Stimulated activated CD4-positive, alpha-beta T cell treated with anti-CD3 and anti-CD28 coated beads, TNF-alpha, amount 100 ng/mL, for 24 hours (primary cell): ENCODE measurements at places on chromosomes 6 and 20.

GRCh38 chr6:140344142-140344913 is 969.9 kb upstream of the CITED2 start:
- DNase-seq, result no peak

DNA sequence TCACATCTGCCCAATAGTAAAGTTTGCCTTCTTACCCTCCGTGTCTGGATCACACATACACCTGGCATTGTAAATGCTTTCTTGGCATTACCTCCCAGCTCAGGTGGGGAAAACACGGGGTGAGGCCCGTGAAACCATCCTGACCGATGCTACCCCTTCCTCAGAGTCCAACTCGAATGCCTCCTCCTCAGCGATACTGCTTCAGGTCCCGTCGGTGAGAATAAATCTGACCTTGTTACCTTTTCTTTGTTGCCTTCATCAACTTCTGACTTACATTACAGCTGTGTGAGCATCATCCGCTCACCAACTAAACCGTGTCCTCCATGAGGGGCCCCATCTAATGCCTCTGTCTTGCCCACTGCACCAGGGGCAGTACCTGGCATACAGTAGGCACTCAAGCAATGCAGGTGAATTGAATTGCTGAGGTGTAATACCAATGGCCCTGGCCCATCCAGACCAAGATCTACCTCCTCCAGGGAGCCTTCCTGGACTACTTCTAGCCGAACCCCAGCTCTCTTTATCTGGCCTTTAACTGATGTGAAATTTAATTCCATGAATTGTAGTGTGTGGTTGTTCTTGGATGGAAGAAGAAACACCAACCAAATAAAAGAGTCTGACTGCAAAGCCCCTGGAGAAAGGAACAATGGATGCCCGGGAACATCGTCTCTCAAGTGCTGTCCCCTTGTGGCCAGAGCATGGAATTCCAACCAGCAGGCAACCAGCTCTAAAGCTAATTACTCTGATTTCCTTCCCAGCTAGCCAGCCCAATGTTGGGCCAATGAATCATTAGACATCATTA is 141.5 kb downstream of the ANKRD60 start:
- no peak for DNase-seq

DNA sequence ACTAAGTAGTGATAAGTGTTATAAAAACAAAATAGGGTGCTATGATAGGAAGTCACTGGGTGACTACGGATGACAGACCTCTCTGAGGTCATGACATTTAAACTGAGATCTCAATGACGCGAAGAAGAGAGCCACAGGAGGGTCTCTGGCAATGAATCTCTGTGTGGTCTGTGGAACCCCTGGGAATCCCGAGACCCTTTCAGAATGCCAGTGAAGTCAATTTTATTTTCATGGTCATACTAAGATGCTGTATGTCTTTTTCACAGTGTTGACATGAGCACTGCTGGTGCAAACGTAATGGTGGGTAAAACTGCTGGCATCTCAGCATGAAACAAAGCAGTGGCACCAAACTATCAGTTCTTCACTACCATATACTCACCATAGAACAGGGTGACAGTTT is 155.0 kb downstream of the GJA10 start:
- DNase-seq, result no peak

- DNase-seq, result no peak
Measured at GRCh38 chr6:52725535-52726192, 37.6 kb downstream of the GSTA2 start.

DNA sequence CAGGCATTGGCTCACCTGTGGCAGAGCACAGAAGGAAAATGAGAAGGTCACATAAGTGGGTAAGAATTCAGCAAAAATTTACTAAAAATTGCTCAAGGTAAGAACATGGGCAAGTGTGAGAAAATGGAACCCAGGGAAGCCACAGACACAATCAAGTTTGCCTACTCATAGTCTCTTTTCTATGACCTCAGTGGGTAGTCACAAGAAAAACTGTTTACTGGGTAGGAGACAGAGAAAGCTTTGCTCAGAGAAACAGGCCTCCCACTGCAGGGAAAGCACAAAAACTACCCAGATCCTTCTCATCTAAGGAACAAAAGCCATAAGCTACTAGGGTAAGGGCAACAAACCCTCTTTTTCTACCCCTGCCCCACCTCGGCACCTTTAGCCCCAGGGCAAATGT is 35.2 kb downstream of the FAM184A start:
- no peak for DNase-seq

DNA sequence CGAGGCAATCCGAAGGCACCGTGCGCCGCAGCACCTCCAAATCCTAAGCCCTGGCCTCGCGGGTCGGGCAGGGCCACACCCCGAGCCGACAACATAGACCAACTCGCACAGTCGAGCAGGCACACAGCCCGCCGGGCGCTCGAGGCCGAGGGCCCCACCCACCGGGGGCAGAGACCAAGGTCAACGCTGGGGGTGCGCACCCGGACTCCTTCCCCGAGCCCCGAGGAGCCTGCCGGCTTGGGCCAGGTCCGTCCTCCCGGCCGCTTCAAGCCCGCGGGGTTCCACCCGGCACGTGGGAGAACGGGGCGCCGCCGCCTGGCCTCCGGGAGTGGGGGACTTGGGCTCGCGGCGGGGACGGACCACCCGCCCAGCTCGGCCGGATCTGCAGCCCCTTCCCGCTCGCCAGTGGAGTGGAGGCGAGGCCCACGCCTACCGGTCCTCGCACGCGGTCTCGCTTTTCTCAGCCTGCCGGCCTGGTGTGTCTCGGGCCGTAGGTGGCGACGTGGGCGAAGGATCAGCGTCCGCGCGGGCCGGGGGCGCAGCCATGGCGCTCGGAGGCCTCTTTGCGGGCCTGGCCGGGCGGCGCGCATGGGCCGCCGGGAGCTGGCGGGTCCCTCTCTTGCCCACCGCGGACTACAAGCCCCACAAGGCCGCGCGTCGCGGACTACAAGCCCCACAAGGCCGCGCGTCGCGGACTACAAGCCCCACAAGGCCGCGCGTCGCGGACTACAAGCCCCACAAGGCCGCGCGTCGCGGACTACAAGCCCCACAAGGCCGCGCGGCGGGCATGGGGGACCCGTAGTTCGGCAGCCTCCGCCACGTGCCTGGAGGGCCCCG is at the start of gene UCKL1:
UCKL1 (minus strand) TSS at position 590 of the 837 bp plus-strand sequence; CDS start at position 546, 44 bp downstream.
- DNase-seq, result peak; percentile 76

- no peak for DNase-seq
Measured at GRCh38 chr20:10336959-10337729, 96.9 kb downstream of the MKKS start.

DNA sequence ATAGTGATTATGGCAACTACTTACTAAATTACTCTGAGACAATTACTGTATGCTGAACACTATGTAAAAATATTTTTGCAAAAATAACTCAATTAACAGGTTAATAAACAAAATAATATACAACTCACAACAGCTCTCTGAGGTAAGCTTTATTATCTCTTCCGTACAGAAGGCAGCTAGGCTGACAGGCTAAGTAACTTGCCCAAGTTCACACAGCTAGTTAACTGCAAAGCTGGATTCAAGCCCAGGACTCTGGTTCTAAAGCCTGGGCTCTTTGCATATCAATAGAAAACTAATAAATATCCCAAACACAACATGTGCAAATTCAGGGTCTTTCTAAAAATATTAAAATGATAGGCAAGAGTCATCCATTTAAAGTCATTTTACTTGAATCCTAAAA is 169.5 kb upstream of the BEND3 start:
- DNase-seq, result no peak

DNA sequence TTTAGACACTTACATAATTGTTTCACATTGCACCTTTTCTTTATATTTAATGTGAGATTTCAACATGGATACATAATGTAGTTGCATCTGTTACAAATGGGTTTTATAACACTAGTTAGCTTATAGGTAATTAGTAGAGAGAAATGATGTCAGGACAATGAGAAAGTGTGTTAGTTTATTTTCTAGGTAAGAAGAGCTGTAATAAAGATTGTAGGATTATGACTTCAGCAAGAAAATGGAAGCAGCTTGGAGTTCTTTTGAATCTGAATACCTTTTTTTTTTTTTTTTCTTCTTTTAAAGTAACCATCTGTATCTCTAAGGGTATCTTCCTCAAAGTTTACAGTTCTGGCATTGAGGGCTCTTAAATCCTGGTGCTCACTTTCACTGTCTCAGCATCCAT is 35.3 kb downstream of the CD2AP start:
- no peak for DNase-seq

DNA sequence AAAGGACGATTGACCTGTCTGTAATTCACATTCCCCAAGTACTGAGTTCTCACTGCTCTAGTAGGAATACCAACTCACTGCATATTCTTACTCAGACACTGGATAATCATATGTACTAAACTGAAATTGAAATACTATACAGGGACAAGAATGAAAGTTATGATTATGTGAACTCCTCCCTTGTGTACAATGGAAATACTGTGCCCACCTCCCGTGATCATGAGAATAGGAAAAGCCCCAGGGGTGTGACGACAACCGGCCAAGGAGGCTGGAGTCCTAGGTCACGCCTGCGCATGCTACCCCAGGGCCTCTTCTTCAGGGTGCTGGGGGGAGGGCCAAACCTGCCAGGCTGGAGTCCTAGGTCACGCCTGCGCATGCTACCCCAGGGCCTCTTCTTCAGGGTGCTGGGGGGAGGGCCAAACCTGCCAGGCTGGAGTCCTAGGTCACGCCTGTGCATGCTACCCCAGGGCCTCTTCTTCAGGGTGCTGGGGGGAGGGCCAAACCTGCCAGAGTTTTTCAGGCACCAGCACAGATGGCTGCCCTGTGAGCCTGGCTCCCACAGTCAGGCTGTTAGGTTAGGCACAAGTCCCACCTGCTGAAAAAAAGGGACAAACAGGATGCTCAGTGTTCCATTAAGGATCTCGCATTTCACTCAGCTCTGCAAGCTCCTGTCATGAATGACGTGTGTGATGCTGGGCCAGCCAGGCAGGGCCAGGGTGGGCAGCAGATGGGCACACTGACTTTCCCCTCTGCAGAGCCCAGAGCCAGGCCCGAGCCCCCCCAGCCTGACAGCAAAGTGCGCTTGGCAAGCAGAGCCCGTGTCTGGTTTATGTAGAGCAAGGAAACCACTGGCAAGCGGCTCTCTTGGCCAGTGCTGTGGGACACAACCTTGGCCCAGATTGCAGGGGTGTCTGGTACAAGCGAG is 107.7 kb downstream of the FOXF2 start:
- DNase-seq, result no peak

DNA sequence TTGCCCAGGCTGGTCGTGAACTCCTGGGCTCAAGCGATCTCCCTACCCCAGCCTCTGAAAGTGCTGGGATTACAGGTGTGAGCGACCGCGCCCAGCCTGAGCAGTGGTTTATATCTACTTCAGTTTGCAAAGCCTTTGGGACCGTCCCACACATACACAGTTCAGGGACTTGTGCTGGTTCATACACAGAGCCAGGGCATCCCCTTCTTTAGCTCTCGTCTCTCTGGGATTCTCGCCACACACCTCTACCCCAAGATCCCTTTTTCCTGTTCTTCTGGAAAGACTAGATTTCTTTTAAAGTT is 12.5 kb downstream of the CAP2 start:
- no peak for DNase-seq

GRCh38 chr6:139586273-139586672 is 211.8 kb upstream of the CITED2 start:
- no peak for DNase-seq
